ENCODE measurements at places on chromosomes 12 and 14.

- no peak overlapping the region for H3K27ac ChIP-seq
- H3K4me1 ChIP-seq, result peaks cover 3% of the 10 kb centered on the region
- H3K27me3 ChIP-seq, result no peaks in the 10 kb centered on the region
- DNase-seq, result no peak
- peaks cover 11% of the 10 kb centered on the region for H3K36me3 ChIP-seq
These were observed 15.5 kb downstream of the CLSTN3 start for GRCh38 chr12:7145671-7146070.

- no peaks in the 10 kb centered on the region for H3K4me1 ChIP-seq
- no peaks in the 10 kb centered on the region for H3K36me3 ChIP-seq
- no peak for DNase-seq
These were observed 248.0 kb upstream of the PDE3A start for GRCh38 chr12:20120403-20120725.

GRCh38 chr12:104011253-104011652 lies 38.7 kb downstream of the GLT8D2 start:
- no peak overlapping the region for H3K27ac ChIP-seq
- no peak for DNase-seq
- H3K4me1 ChIP-seq, result no peaks in the 10 kb centered on the region

DNA sequence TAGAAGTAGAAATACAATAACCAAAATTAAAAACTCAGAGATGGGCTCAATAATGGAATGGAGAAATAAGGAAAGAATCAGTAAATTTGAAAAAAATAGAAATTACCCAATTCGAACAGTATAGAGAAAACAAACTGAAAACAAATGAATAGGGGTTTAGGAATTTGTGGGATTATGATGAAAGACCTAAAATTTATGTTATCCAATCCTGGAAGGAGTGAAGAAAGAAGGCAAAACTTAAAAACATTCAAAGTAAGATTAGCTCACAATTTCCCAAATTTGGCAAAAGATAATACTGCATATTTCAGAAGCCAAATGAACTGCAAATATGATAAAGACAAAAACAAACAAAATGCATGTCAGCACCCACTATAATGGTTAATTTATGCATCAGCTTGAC lies 177.1 kb downstream of the CCDC91 start:
- no peak overlapping the region for H3K27ac ChIP-seq
- peaks cover 71% of the 10 kb centered on the region for H3K36me3 ChIP-seq
- H3K4me1 ChIP-seq, result no peaks in the 10 kb centered on the region
- no peaks in the 10 kb centered on the region for H3K27me3 ChIP-seq
- no peak overlapping the region for H3K4me3 ChIP-seq
- no peak for DNase-seq

- H3K4me1 ChIP-seq, result no peaks in the 10 kb centered on the region
- DNase-seq, result no peak
- H3K27ac ChIP-seq, result no peak overlapping the region
These were observed 143.4 kb upstream of the NAV3 start for GRCh38 chr12:77687321-77687720.

DNA sequence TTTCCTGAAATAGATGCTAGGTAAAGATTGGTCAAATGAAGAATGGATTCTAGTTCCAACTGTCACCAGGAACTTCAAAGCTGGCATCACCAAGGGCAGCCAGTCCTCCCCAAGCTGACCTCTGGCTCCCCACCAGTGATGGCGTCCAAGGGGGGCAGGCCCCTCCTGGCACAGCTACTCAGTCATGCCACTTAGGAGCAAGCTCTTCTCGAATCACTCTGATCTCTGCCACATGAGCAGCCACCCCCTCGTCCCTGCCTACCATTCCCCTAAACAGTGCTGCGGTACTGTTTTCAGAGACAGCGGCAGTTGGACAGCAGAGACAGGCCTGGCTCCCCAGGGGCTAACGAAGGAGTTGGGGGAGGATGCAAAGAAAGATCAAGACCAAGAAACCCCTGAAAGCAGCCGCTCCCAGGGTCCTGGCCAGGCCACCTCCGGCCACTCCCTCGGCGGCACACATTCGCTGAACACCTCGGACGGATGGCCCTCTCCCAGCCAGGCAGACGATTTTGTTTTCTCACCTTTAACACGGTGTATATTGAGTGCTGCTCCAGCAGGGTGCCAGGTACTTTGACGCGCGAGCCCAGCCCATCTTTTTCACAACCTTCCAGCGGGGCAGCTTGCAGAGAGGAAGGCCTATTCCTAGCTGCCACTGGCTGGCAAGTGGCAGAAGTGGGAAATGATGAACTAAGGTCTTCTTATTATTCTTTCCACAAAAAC lies 47.4 kb downstream of the ARL6IP4 start:
- DNase-seq, result no peak
- H3K27ac ChIP-seq, result no peak overlapping the region
- peaks cover 25% of the 10 kb centered on the region for H3K4me1 ChIP-seq
- no peak overlapping the region for H3K4me3 ChIP-seq
- no peaks in the 10 kb centered on the region for H3K36me3 ChIP-seq

- no peak for DNase-seq
- peaks cover 70% of the 10 kb centered on the region for H3K27me3 ChIP-seq
- H3K4me1 ChIP-seq, result peaks cover 9% of the 10 kb centered on the region
These were observed 69.1 kb downstream of the ASCL4 start for GRCh38 chr12:107843351-107844311.

GRCh38 chr12:49557917-49558215 lies 10.1 kb downstream of the MCRS1 start:
- no peak for DNase-seq
- H3K27ac ChIP-seq, result no peak overlapping the region
- no peaks in the 10 kb centered on the region for H3K27me3 ChIP-seq
- H3K36me3 ChIP-seq, result peaks cover 18% of the 10 kb centered on the region

GRCh38 chr12:107736914-107737313 lies 24.0 kb downstream of the PRDM4 start:
- H3K4me1 ChIP-seq, result peaks cover 4% of the 10 kb centered on the region
- H3K27ac ChIP-seq, result peak overlapping the region; percentile 25
- no peak for DNase-seq
- no peak overlapping the region for H3K4me3 ChIP-seq
- H3K27me3 ChIP-seq, result no peaks in the 10 kb centered on the region

- H3K27me3 ChIP-seq, result no peaks in the 10 kb centered on the region
- H3K27ac ChIP-seq, result no peak overlapping the region
- no peak for DNase-seq
- no peaks in the 10 kb centered on the region for H3K36me3 ChIP-seq
- no peak overlapping the region for H3K4me3 ChIP-seq
These were observed 2.3 kb downstream of the KRT85 start for GRCh38 chr12:52364901-52365489.

GRCh38 chr12:113863455-113863845 lies 102.7 kb downstream of the RBM19 start:
- no peak overlapping the region for H3K4me3 ChIP-seq
- H3K27me3 ChIP-seq, result no peaks in the 10 kb centered on the region
- peaks cover 24% of the 10 kb centered on the region for H3K36me3 ChIP-seq
- H3K4me1 ChIP-seq, result peaks cover 40% of the 10 kb centered on the region
- peak overlapping the region; percentile 62 for H3K27ac ChIP-seq

DNA sequence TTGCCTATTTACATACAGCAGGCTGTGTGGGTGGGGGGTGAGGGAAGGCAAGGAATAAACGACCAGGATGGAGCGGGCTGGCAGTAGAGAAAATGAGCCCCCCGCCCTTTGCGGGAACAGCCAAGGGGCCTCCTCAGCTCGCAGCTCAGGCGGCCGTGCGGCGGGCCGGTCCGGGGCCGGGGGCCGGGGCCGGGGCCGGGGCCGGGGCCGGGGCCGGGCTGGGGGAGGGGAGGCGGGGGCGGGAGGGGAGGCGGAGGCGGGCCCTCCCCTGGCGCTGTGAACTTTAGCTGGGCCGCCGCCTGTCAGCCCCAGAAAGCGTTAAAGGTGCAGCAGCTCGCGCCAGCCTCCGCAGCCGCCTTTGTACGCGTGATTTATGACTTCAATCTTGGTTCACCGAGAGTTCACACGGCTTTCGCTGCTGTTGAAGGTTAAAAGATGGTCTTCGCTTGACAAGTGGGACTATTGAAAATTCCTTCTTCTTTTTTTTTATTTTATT lies 28.8 kb downstream of the HOXC4 start:
- peaks cover 5% of the 10 kb centered on the region for H3K27me3 ChIP-seq
- H3K27ac ChIP-seq, result peak overlapping the region; percentile 93
- no peaks in the 10 kb centered on the region for H3K36me3 ChIP-seq
- peak; percentile 32 for DNase-seq
- H3K4me1 ChIP-seq, result peaks cover 19% of the 10 kb centered on the region
- peak overlapping the region; percentile 83 for H3K4me3 ChIP-seq

DNA sequence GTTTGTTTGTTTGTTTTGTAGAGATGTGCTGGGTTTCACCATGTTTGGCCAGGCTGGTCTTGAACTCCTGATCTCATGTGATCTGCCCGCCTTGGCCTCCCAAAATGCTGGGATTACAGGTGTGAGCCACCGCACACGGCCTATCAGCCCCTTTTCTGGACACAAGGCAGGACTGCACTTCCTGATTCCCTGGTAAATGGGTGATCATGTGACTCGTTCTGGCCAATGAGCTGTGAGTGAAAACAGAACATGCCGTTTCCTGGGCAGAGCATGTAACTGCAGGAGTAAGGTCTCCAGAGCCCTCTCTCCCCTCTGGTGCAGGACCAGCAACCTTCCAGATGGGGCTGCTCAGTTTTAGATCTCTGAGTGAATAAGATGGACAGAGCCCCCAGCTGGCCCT lies 92.7 kb downstream of the ITPK1 start:
- no peak overlapping the region for H3K27ac ChIP-seq
- peaks cover 34% of the 10 kb centered on the region for H3K4me1 ChIP-seq
- H3K4me3 ChIP-seq, result no peak overlapping the region
- DNase-seq, result no peak

- H3K36me3 ChIP-seq, result peaks cover 9% of the 10 kb centered on the region
- H3K27me3 ChIP-seq, result no peaks in the 10 kb centered on the region
- no peak overlapping the region for H3K4me3 ChIP-seq
- peak overlapping the region; percentile 90 for H3K27ac ChIP-seq
- peaks cover 26% of the 10 kb centered on the region for H3K4me1 ChIP-seq
- no peak for DNase-seq
These were observed 152.2 kb upstream of the SLC38A2 start for GRCh38 chr12:46524778-46525177.

DNA sequence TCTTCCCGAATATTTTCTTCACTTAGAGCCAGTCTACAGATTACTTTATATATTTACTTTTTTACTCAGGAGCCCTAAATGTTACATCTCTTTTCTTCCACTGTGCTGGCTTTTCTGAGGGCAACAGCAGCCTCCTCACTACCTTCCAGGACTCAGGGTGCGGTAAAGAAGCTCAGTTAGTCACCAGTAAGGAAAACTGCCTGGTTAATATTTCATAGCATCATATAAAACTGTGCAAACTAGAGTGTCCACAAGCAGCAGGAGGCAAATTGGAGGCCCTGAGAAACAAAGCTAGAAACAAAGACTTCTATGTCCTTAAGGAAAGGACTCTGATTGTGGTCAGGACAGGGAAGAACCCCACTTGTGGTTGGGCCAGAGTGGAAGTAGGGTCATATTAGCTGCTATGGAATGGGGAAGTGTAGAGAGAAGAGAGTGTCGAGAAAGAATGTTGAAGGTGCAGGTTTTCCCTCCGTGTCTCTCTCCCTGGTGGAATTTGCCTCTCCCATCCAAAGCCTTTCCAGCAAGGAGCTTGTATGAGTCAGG lies 220.1 kb downstream of the SLC15A4 start:
- no peaks in the 10 kb centered on the region for H3K36me3 ChIP-seq
- no peak overlapping the region for H3K27ac ChIP-seq
- DNase-seq, result no peak

GRCh38 chr12:112018571-112019237 lies 5.5 kb downstream of the ERP29 start:
- no peaks in the 10 kb centered on the region for H3K27me3 ChIP-seq
- no peak for DNase-seq
- H3K36me3 ChIP-seq, result peaks cover 38% of the 10 kb centered on the region

DNA sequence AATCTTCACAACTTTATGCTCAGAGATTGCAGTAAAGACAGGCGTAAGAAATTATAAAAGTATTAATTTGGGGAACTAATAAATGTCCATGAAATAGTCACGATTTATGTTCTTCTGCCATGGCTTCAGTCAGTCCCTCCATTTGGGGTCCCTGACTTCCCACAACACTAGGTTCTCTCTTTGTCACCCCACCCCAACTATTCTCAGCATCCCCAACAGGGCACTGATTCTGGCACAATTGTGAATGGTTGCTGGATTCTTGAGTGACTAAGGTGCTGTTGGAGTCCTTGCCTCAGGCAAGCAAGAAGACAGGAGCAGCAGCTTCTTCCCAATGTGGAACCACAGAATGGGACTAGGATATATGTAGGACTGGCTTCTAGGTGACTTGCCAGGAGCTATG lies 15.3 kb downstream of the KRT76 start:
- no peak overlapping the region for H3K27ac ChIP-seq
- H3K4me3 ChIP-seq, result no peak overlapping the region
- H3K27me3 ChIP-seq, result no peaks in the 10 kb centered on the region
- DNase-seq, result no peak
- H3K4me1 ChIP-seq, result no peaks in the 10 kb centered on the region
- no peaks in the 10 kb centered on the region for H3K36me3 ChIP-seq

DNA sequence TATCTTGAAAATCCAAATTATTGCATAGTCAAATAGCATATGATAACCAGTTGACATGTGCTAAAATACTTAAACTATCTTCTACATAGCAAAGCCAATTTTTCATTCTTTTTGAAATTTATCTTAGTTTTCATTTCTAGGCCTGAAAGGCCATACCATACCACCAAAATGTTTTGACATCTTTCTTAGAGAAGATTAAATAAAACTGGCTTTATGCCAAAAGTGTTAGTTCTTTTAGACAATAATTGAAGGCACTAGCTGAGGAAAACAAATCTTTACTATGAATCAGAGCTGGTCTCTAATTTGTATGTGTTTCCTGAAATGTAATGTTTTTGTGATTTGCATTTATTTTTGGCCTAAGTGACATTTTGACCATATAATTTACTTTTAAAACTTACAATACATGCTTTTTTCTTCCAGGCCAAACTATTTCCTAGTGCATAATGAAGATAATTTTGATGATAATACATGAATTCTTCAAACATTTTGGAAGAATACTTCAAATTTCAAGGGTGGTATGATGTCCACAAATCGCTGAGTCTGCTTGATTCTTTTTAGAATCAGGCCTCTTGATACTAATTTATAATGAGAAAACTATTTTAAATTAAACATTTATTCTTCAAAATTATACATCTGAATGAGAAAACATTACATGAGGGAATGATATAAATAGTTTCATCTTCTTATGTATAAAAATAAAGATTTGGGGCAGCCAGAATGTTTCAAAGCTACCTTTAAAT lies 6.5 kb upstream of the KCNMB4 start:
- H3K4me3 ChIP-seq, result no peak overlapping the region
- peaks cover 2% of the 10 kb centered on the region for H3K36me3 ChIP-seq
- peaks cover 7% of the 10 kb centered on the region for H3K4me1 ChIP-seq

GRCh38 chr12:94133964-94134795 lies 14.2 kb upstream of the PLXNC1 start:
- H3K27me3 ChIP-seq, result no peaks in the 10 kb centered on the region
- H3K4me3 ChIP-seq, result no peak overlapping the region
- DNase-seq, result no peak
- H3K36me3 ChIP-seq, result no peaks in the 10 kb centered on the region

- H3K27ac ChIP-seq, result peak overlapping the region; percentile 28
- peaks cover 16% of the 10 kb centered on the region for H3K36me3 ChIP-seq
- no peaks in the 10 kb centered on the region for H3K27me3 ChIP-seq
- no peak for DNase-seq
- no peak overlapping the region for H3K4me3 ChIP-seq
These were observed 9.5 kb downstream of the ACIN1 start for GRCh38 chr14:23085458-23085857.

- no peak overlapping the region for H3K4me3 ChIP-seq
- no peak for DNase-seq
- peaks cover 4% of the 10 kb centered on the region for H3K27me3 ChIP-seq
- H3K4me1 ChIP-seq, result no peaks in the 10 kb centered on the region
These were observed 34.2 kb downstream of the MOAP1 start for GRCh38 chr14:93150227-93151208.

GRCh38 chr14:77837926-77838325 lies 38.0 kb downstream of the ADCK1 start:
- H3K27me3 ChIP-seq, result no peaks in the 10 kb centered on the region
- no peak for DNase-seq
- H3K27ac ChIP-seq, result no peak overlapping the region
- no peaks in the 10 kb centered on the region for H3K36me3 ChIP-seq
- H3K4me3 ChIP-seq, result no peak overlapping the region

Data from activated naive CD8-positive, alpha-beta T cell treated with anti-CD3 and anti-CD28 coated beads for 36 hours (primary cell).